ENCODE measurements at places on chromosomes 4 and X.

GRCh38 chr4:31043382-31044062, 323.4 kb downstream of the PCDH7 start:
- DNase-seq = no peak

- no peak for DNase-seq
Observed at GRCh38 chr4:10281996-10282395, 165.4 kb upstream of the WDR1 start.

- no peak for DNase-seq
Observed at GRCh38 chr4:8345053-8345945, 75.7 kb downstream of the HTRA3 start.

DNA sequence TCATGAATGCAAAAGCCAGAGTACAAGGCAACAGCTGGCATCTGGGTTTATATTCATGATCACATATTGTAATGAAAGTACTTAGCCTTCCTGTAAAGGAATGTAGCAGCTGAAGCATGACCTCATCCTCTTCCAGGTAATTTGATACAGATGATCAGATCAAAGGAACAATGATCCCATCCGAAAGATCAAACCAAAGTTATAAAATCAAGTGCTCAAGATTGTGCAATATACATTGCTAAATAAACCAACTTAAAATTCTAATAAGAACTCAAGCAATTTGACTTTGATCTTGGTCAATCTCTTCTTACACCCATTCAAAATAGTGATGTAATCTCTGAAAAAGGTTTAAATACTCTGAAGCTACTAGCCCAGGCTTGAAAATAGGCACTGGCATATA, 113.1 kb upstream of the INPP4B start:
- DNase-seq = no peak

GRCh38 chr4:124745985-124746801, 33.7 kb upstream of the ANKRD50 start:
- no peak for DNase-seq

- DNase-seq = no peak
Observed at GRCh38 chr4:27245216-27245615, 384.6 kb downstream of the STIM2 start.

- no peak for DNase-seq
Observed at GRCh38 chr4:79495447-79495846, 87.4 kb upstream of the GK2 start.

DNA sequence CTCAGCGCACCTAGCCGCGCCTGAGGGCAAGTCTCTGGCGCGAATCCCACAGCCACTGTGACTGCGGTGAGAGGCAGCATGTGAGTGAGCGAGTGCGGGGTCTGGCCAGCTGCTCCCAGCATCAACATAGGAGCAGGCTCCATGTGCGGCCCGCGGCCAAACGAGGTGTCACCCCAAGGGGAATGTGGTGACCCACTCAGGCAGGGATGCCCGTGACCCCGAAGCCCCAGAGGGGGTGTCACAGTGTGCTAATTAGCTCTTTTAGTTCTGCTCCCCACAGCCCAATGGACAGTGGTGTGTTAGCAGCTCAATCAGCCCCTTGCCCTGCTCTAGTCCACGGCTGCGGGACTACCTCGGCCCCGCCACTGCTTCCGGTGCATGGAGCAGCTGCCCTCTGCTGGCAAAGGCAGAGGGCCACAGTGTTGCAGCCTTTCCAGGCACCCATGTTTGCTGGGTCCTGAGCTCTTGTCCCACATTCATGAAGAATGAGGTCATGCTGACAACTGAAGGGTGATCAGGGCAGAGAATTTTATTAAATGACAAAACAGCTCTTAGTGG, 61.4 kb downstream of the AGA start:
- no peak for DNase-seq

- DNase-seq = peak; percentile 49
Observed at GRCh38 chr4:185597532-185598188, 62.4 kb upstream of the PDLIM3 start.

DNA sequence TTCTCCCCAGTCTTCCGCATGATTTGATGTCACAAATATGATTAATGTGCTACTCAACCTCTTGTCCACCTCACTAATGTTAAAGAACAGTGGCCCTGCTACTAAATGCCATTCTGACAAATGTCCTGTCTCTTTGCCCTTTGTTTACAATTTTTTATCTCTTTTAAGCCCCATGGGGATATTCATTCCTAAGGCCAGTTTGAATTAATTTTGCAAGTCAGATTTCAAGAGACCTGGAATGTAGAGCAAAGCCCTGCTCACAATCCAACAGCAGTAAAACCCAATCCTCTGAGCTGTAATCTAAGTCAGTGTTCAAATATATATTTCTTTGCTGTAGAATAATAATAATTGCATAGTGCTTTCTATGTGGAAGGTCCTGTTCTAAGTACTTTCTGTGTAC, 81.2 kb downstream of the LDB2 start:
- DNase-seq = no peak

DNA sequence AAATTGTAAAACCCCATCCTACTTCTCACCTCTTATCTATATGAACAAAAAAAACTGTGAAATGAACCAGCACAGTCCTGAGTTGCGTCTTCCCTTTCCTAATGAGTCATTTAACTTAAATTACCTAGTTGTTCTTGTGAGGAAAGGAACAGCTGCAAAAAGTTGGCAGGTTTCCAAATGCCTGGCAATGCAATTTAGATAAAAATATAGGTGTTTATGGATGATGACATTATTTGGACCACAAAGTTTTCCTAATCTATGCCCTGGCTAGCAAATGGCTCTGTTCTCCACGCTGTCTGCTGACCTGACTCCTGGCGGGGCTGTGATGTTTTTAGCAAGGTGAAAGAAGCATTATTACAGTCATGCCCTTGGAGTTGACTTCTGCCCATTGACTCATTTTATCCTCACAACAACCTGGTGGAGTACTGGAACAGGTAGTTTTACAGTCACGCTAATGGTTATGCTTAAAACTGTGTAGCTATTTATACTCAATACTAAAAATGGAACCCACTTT, 29.8 kb upstream of the RELL1 start:
- DNase-seq = no peak

GRCh38 chr4:55658657-55659056, 22.6 kb upstream of the NMU start:
- no peak for DNase-seq
